PC-9 (cell line): ENCODE measurements at places on chromosomes 5 and 9. TPM values are rescaled to one million over a fixed set of nuclear protein-coding genes. Genes with fewer than 3 reads are reported as not detected.

The FTMT gene
- not detected in 2 replicates for total RNA-seq

- DNase-seq, result no peak
Observed at GRCh38 chr5:54379590-54379989, 69.2 kb upstream of the ARL15 start.

GRCh38 chr9:81118416-81118815, 570.9 kb downstream of the TLE1 start:
- DNase-seq, result no peak

- DNase-seq, result no peak
Observed at GRCh38 chr5:172505845-172506244, 51.5 kb upstream of the SH3PXD2B start.
